ENCODE measurements at places on chromosomes 13 and 19.
A peak's percentile ranks its signal among the peaks of the same experiment; 100 is the strongest.

GRCh38 chr13:99050983-99051488, 73.2 kb upstream of the DOCK9 start:
- DNase-seq: no peak

DNA sequence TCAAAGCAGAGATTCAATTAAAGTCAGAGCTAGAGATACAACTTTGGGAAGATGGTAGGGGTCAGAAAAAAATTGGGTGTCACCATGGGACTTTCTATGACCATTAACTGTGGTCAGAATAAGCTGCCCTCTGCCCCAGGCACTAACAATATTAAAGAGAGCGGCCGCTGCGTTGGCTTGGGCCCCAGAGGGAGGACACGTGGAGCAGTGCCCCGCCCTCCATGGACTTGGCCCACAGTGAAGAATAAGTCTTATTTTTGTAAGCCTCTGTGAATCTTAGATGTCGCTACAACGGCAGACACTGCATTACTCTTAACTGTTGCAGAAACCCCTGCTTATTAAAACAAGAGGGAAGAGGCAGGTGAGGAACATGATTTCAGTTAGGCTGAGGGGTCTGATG, 172.7 kb downstream of the UQCRFS1 start:
- no peak for DNase-seq

- no peak for DNase-seq
Observed at GRCh38 chr19:32141840-32142511, 203.4 kb upstream of the ZNF507 start.

DNA sequence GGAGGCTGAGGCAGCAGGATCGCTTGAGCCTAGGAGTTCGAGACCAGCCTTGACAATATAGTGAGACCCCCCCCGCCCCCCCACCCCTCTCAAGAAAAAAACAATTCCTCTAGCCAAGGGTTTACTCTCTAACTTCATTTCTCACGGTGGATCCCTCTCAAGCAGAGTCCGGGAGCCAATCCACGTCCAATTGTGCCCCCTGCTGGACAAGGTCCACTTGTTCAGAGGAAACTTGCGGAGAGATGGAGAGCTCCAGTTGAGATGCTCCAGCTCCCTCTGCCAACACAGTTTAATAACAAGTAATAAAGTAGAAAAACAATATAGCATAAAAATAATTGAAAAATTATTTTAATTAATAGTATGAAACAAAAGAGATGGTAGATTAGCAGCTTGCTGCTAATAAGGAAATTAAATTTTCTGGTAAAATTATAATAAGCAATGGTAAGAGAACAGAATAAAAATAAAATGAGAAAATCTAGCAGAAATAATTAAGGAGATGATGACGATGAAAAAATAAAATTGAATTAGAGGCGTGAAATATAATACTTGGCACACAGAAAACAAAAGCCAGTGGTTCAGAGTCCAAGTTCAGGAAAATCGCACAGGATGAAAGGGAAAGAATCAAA, 14.5 kb upstream of the SIGLEC14 start:
- DNase-seq: peak; percentile 39

DNA sequence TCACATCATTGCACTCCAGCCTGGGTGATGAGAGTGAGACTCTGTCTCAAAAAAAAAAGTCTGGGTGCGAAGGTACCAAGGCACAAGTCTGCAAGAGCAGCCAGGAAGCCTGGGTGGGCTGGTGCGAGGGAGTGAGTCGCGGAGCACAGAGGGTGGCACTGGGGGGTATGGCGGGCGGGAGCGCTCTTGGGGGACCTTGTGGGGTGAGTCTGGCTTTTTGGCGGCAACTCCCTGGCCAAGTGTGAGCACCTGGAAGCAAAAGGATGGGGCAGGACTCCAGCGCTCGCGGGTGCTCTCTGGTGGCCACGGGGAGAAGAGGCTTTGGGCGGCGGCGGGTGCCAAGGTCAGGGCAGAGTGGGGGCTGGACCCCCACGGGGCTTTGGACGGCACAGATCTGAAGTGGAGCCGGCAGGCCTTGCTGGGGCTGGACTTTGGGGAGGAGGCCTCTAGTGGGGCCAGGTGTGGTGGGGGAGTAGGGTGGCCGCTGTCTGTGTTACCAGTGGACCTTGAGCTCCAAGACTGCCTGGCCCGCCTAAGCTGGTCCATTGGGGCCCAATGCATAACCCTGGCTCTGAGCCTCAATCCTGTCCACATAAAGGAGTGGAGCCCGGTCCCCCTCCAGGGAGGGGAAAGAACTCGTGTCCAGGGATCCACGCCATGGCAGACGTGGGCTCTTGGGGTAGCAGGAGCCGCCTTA, 1.6 kb downstream of the P2RY11 start:
- DNase-seq: no peak

All from stimulated activated CD4-positive, alpha-beta T cell treated with anti-CD3 and anti-CD28 coated beads, Interleukin-1b, Interleukin-23, amount 100 ng/mL, for 24 hours (primary cell).